Parietal lobe (tissue), 2 donors: ENCODE measurements at places on chromosomes 6 and 20. TPM values are rescaled to one million over a fixed set of nuclear protein-coding genes. Genes with fewer than 3 reads are reported as not detected.

The PCK1 gene
- not detected for total RNA-seq

The MTFR2 gene
- 0.94 TPM for total RNA-seq

The GUCA1A gene
- total RNA-seq: 1.6 TPM

The RBBP8NL gene
- not detected for total RNA-seq

The APCDD1L gene
- not detected for total RNA-seq

The HINT3 gene
- 52.0 TPM for total RNA-seq

The CST5 gene
- not detected for total RNA-seq

The TPBG gene
- 2.2 TPM for total RNA-seq

The ESR1 gene
- total RNA-seq: under 0.01 TPM

The MAPK14 gene
- total RNA-seq: 102 TPM

The TPD52L2 gene
- total RNA-seq: 32.6 TPM

The BMP2 gene
- 2.5 TPM for total RNA-seq

The FAM217A gene
- total RNA-seq: not detected

The GPLD1 gene
- 19.7 TPM for total RNA-seq

The APOM gene
- total RNA-seq: 2.2 TPM
